Aorta (tissue), 5 donors: ENCODE measurements at places on chromosomes 7 and 10. TPM values are rescaled to one million over a fixed set of nuclear protein-coding genes. Genes with fewer than 3 reads are reported as not detected.

DNA sequence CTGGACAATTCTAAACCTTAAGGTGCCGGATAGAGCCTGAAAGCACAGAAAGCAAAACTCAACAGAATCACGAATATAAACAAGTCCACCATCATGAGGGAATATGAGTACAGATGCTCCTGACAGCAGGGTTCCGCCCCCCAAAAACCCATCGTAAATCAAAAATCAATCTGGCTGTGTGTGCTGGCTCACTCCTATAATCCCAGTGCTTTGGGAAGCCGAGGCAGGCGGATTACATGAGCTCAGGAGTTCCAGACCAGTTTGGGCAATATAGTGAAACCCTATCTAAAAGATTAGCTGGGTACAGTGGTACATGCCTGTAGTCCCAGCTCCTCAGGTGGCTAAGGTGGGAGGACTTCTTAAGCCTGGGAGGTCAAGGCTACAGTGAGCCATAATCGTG is 12.2 kb downstream of the BUD31 start:
- DNase-seq, result no peak

PYROXD2 gene
- 17.7 TPM for total RNA-seq

ARHGAP22 gene
- 29.1 TPM for total RNA-seq

TMEM229A gene
- not detected for total RNA-seq

PKD2L1 gene
- 0.71 TPM for total RNA-seq

- DNase-seq, result no peak
Measured at GRCh38 chr10:44775402-44775741, 135.8 kb upstream of the TMEM72 start.

FOXL3 gene
- not detected for total RNA-seq

SLC16A12 gene
- total RNA-seq, result 0.45 TPM

- DNase-seq, result no peak
Measured at GRCh38 chr7:90503367-90503766, 33.9 kb downstream of the PTTG1IP2 start.

SPAM1 gene
- not detected for total RNA-seq

C10orf53 gene
- not detected for total RNA-seq

DNA sequence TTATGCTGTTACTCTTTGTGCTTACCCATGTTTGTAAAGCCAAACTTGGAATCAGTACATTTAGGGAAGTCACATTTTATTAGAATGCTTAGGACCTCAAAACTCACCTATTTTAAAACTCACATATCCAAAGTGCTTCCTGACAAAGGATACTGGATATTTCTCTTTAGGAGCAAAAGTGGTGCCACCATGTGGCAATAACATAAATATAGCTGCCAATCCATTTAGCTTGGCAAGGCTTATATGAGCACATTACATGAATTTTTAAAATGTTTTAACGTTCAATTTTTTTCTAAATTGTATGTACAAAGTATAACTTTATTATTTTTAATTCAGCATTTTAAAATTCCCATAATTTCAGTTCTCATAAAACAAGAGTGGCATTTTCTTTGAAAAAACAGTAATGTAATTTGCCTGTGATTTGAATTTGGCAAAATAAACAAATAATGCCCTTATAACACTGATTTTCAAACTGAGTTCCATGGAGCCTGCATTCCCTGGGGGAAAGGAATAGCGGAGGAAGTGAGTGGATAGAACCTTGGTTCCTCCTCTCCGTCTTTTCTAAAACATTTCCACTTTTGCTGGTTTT is 75.4 kb downstream of the HDAC9 start:
- DNase-seq, result no peak

DNA sequence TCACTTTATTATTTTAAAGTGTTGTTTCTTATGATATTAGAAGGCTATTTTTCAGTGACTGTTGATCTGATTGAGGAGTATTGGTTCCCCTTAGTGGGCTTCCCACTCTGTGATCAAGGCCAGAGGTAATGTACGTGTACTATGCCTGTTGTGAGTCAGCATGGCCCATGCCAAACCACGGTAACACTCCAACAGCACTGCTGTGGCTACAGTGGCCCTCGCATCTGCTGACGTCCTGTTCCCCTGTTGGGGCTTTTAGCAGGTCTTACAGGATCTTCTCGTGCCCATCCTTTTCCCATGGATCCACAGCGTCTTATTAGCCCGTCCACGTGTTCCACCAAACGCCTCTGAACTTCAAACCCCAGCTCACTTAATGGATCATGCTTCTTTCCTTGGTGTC is 964.6 kb upstream of the CELF2 start:
- DNase-seq, result no peak

GRCh38 chr7:65269150-65269856 is 104.4 kb upstream of the ZNF92 start:
- DNase-seq, result no peak

- no peak for DNase-seq
Measured at GRCh38 chr10:3980660-3981059, 195.7 kb upstream of the KLF6 start.

DNA sequence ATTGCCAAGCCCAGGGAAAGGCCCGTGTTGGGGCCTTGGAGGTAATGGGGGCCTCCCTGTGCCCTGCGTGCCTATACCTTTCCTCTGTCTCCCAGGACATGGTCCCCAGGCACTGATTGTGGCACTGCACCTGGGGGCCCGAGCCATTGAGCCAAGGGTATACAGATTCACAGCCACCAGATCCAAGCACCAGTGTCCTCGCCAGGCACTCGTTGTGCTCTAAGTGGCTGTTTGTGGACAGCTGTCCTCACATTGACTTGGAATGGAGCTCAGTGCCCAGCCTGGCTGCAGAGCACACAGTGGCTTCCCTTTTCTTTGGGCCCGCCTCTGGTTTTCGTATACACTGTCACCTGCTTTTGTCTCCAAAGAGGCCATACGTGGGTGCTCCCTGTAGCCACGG is 72.0 kb upstream of the BTBD16 start:
- DNase-seq, result no peak

- DNase-seq, result no peak
Measured at GRCh38 chr7:38512291-38512690, 118.9 kb downstream of the AMPH start.

- DNase-seq, result no peak
Measured at GRCh38 chr10:12162927-12163326, 32.8 kb downstream of the NUDT5 start.

AOAH gene
- total RNA-seq, result 34.9 TPM

GRCh38 chr10:80260295-80261243 is 28.9 kb downstream of the MAT1A start:
- DNase-seq, result no peak

AMZ1 gene
- 2.0 TPM for total RNA-seq

GRCh38 chr7:50156163-50156562 is 63.1 kb upstream of the ZPBP start:
- no peak for DNase-seq

RHBDD2 gene
- total RNA-seq, result 31.1 TPM

GRCh38 chr7:98970016-98970615 is 91.8 kb downstream of the TRRAP start:
- no peak for DNase-seq

- DNase-seq, result no peak
Measured at GRCh38 chr7:13800694-13801448, 188.6 kb downstream of the ETV1 start.

- no peak for DNase-seq
Measured at GRCh38 chr7:51019891-51020870, 237.5 kb upstream of the GRB10 start.

- DNase-seq, result no peak
Measured at GRCh38 chr10:102831322-102832071, 5.7 kb downstream of the CYP17A1 start.

UPK3B gene
- 1.6 TPM for total RNA-seq

LRRD1 gene
- not detected for total RNA-seq

DNA sequence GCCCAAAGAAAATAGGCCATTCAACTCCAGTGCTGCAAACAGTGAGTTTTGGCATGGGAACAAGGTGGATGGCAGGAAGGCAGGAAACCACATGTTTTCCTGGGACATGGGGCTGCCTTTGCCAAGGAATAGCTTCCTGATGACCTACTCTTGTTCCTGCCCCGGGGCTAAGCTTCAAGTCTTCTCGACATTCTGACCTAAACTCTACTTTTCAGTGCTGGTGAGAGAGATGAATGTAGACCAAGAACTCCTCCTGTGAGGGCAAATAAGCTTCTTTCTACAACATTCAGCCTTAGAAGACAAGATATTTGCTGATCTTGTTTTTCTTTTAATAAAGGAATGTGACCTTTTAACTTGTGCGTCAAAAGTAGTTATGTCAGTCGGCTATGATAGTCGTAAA is 199.0 kb downstream of the GPR37 start:
- DNase-seq, result peak; percentile 35

DNA sequence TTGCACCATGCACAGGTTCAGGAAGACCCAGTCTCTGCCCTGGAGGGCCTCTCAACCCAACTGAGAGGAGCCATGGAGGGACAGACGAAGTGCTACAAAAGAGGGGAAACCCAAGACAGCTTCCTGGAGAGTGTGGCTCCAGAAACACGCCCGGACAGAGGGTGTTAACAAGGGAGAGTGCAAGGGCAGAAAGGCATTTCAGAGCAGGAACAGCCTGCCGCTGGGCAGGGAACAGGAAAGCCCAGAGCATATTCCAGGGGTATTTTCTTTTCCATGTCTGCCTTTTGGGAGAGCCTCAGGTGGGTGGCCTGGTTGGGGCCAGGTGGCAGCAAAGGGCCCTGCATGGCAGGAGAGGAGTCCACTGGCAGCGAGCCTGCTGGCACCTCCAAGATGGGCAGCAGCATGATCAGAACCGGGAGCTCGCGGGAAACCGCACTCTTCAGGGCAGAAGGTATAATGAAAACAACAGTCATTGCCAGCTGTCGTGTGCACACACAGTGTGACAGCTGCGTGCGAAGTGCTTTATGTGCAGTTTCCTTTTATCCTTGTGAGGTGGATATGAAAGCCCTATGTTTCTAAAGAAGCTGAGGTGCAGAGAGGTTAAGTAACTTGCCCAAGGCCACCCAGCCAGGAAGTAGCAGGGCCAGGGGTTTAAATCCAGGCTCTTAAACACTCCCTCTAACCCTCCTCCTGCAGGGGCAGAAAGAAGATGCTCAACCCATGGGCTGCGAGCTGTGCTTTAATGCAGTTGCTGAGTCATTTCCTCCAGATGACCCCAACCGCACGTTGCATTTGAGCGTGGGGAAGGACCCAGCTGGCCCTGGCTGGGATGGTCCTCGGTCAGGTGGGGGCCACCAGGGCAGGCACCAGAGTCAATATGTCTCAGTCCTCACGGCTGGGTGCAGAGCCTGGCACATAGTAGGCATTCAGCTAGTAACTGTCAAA is 128.6 kb downstream of the OAT start:
- DNase-seq, result peak; percentile 72

DNA sequence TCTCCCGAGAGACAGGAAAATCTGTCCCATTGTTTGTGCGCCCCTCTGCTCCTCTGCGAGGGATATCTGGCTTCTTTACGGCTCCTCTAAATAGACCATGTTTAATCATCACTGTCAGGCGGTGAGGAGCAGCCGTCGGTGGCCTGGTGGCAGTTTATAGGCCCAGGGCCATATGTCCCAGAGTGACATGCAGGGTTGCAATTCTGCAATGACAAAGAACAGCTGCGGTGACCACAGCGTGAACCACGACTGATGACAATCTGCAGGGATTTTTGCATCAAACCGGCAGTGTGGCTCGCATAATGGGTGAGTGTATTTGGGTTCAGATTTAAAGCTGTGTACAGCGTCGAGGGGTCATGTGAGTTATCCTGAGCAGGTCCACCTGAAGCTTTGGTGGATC is 41.5 kb downstream of the GATA3 start:
- no peak for DNase-seq

MPP7 gene
- total RNA-seq, result 95.3 TPM

DNA sequence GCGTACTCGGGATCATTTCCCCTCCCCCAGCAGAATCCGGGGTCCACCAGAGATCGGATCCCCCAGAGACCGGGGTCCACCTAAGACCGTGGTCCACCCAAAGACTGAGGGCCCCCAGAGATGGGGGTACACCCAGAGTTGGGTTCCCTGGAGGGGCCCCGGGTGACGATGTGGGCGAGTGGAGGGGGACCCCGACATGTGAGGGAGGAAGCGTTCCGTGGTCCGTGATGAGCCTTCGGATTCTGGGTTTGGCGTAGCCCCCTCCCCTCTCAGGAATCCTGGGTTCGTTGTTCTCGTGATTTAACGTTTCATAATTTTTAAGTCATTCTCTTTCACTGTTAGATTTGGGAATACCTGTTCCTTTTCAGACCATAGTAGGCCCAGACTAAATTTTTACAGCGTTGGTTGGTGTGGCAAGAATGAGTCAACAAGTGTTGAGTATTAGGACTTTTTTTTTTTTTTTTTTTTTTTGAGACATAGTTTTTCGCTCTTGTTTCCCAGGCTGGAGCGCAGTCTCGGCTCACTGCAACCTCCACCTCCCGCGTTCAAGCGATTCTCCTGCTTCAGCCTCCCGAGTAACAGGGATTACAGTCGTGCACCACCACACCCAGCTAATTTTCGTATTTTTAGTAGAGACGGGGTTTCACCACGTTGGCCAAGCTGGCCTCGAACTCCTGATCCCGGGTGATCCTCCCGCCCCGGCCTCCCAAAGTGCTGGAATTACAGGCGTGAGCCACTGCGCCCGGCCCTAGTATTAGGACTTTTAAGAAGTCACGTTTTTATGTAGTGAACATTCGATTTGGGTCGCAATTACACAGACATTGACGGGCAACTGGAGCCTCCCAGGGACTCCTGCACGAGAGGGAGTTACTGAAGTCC is 672 bp downstream of the GTPBP4 start:
- no peak for DNase-seq

GRCh38 chr7:33232632-33233145 is 103.3 kb downstream of the BBS9 start:
- no peak for DNase-seq

OR2A1 gene
- total RNA-seq, result 0.39 TPM

DNA sequence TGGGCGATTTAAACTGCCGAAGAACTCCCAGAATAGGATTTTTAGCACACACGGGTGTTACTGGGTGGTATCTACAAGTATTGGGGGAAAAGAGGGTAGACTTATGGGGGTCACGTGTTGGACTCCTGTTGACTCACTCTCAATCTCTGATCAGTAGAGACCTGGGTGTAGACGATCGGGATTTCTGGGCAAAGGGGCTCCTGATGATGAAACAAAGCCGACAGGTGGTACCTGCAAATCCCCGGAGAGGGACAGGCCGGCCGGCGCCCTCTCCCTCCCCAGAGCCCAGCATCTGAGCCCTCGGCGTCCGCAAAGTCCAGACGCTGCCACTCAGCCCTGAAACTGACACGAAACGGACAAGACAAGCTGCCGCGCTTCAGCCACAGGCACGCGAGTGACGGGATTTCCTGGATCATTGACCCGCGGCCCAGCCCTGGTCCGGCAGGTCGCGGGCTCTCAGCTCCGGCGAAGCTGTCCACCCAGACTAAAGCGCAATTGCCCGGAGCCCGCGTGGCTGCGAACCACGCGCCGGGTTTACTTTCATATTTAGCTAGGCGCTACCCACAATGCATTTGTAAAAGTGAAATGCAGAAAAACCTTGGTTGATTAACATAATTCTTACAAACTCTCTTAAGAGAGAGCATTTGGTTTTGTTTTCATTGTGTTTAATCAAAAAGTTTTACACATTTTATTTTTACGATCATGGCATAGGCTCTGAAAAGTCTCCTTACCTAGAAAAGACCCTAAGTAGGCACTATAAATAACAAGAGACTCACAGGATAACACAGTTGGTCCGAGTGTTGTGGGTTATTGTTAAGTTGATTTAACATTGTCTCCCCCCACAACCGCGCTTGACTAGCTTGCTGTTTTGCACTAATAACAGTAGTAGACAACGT is 56.9 kb upstream of the EZH2 start:
- peak; percentile 88 for DNase-seq
